ENCODE measurements at places on chromosomes 5 and 9. TPM values are rescaled to one million over a fixed set of nuclear protein-coding genes. Genes with fewer than 3 reads are reported as not detected.

- DNase-seq = no peak
Observed at GRCh38 chr9:87259543-87260518, 237.8 kb upstream of the DAPK1 start.

DNA sequence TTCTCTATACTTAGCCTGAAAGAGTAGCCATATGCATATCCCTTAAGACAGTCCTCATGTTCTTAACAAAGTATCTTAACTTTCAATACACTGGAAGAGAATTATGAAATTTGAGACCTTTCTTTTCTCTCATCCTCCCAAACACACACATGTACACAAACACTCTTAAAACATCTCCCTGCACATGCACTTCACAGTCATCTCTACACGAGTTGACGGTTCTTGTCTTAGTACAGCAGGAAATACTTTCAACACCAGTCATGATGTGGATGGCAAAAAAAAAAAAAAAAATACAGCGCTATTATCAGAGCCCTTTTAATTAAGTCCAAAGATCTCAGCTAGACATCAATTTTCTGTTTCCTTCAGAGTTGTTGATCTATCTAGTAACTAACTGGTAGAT is 43.6 kb upstream of the PCSK1 start:
- no peak for DNase-seq

- DNase-seq = no peak
Observed at GRCh38 chr9:98781588-98782383, 14.6 kb downstream of the ANKS6 start.

SLC36A2 gene
- total RNA-seq = not detected

FBLL1 gene
- 4.5 TPM for total RNA-seq

DNA sequence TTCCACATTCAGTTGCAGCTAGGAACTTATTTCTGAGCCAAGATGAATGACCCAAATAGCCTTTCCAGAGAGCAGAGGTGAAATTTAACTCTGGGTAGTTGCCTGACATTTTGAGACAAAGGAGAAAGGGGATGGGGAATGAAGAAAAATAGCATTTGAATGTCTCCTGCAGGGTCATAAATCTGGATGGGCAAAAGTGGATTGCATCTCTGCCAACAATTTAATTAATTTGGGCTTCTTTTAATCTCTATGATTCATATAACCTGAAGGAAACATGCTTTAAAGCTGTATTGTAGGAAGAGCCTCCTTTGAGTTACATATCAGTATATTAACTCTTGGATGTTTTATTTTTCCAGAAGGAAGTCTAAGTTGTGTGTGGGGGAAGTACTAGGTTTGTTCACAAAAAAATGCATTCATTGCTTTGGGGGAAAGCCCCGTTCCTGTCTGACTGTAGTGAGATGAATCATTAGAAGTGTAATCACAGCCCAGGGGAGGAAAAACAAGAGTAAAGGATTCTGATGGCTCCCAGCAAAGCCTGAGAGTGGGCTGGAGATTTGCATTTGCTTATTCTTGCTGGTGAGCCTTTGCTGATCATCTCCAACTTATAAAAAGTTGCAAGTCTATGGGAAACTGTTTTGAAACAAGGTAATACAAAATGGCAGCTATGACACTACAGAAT is 133.0 kb upstream of the IQGAP2 start:
- DNase-seq = no peak

DMRTA1 gene
- 7.7 TPM for total RNA-seq

DNA sequence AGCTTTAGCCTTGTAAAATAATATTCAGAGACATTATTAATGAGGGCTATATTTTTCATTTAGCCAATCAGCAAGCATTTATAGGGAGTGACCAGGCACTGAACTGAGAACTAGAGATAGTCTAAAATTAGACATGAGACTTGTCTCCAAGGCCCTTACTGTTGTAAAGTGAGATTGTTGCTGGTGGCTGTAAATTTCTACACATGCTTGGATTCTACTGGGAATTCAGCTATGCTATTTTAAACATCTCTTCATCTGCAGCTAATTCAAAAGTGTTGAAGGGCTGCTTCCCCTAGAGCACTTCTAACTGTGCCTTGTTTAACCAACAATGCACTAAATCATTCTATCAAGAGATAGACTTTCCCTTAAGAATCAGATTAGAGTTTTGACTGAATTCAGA is 67.4 kb downstream of the CHSY3 start:
- DNase-seq = no peak

DNA sequence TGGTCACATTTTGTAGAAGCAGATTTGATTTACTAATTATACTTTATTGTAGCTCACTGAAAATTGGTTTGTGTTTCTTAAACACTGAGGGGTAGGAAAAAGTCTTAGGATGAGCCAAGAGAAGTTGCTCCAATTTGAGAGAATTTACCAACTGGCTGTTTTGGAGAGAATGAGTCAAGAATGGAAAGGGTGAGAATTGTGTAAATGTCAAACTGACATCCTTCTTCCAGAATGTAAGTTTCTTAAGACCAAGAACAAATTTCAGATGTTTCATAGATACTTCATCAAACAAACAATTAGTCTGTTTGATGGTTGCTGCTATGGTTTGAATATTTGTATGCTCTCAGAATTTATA is 106.2 kb upstream of the TXNDC8 start:
- no peak for DNase-seq

- no peak for DNase-seq
Observed at GRCh38 chr5:72478276-72478675, 28.9 kb downstream of the ZNF366 start.

FST gene
- total RNA-seq = 2.3 TPM

GRCh38 chr9:116674210-116674980 is 12.7 kb upstream of the TRIM32 start:
- DNase-seq = no peak

DNA sequence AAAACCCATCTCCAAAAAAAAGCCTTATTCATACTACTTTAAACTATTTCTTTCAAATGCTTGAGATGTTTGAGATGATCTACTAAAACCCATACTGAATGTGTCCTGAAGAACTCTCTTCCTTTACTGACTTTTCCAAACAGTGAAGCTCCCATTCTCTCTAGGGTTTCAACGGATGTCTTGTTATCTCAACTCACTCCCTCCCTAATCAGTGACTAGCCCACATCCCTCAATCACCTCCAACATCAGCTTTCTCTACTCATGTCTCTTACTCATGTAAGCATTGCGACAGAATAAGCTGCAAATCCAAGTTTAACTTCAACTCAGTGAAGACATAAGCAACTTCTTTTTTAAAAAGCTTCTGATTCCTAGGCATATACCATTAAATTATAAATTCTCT is 42.1 kb downstream of the WDR41 start:
- no peak for DNase-seq

DNA sequence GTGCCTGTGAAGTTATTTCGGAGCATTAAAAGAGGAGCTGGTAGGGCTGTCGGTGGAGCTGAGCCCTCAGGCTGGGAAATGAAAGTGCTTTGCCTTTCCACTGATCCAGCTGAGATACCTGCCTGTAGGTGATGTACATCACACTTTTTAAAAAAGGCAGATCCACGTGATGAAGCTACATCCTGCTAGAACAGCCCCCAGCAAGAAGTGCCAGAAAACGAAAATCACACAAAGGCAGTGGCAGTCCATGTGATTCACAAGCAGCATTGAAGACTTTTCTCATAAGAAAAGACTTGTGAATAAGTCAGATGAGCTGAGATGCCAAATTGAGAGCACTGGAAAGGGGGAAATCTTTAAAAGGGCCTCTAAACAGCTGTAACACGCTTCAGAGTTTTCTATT is 765.1 kb downstream of the PTPRD start:
- DNase-seq = no peak

DNA sequence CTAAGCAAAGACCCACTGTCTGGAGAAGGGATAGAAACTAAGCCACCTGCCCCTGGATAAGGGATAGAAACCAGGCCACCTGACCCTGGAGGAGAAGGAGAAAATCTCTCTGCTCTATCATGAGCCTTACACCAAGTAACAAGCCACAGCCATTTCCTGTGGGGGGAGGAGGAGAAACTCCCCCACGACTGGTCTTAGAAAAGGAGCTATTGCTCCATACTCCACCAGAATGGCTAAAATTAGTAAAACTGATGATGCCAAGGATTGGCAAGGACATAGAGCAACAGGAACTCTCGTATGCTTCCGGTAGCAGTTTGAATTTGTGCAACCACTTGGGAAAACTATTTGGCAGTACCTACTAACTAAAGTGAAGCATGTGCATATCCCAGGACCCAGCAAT is 70.8 kb downstream of the ACTL7B start:
- DNase-seq = no peak

GRCh38 chr5:2442496-2443354 is 308.8 kb downstream of the IRX2 start:
- DNase-seq = no peak

DNA sequence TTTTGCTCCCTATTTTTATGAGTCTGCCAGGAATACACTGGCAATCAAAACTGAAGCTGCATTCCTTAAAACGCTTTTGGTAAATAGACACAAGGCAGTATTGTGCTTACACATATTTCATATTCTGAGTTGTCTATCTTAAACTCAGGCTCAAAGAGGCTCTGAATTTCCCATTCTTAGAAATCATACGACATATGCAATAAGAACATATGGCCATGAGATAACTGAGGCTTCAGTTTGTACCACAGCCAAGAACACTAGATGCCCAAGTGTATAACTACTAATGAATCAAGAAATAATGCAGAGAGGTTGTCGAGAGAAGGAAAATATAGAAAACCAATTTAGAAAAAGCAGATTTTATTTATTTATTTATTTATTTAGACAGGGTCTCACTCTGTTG is 357.4 kb downstream of the NDUFS4 start:
- no peak for DNase-seq

- no peak for DNase-seq
Observed at GRCh38 chr5:134079748-134080581, 34.5 kb upstream of the TCF7 start.

NEURL1B gene
- total RNA-seq = 4.0 TPM

BAAT gene
- 0.36 TPM for total RNA-seq

PLPP7 gene
- total RNA-seq = 3.6 TPM

DNA sequence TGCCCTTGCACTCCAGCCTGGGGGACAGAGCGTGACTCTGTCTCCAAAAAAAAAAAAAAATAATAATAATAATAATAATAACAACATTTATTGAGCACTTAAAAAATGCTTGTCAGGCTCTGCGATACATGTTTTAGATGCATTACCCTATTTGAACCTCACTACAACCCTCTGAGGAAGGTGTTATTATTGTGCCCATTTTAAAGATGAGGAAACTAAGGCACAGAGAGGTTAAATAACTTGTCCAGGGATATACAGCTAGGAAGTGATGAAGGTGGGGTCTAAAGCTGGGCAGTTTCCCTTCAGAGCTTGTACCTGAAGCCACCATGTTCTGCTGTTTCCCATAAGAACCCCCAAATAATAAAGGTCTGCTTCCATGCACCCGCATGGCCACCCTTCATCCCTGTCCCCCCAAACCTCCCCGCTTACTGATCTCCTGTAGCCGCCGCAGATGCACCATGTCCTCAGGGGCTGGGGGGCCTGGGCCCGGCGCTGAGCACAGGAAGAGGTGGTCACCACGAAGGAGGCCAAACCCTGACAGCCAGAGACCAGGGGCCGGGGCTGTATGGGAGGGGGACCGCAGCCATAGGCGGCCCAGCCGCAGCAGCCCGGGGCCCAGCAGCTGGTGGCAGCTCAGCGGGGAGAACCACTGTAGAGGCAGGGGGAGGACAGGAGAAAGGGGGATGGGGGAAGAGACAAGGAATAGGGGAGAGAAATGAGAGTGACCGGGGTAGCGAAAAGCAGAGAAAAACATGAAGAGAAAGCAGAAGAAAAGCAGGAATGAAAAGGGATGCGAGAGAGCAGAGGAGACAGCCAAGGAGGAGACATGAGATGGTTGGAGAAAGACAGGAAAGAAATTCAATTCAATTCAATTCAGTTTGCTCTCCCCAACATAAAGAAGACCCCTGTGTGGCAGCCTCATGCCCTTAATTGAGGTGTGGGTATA is 15.1 kb upstream of the FCHSD1 start:
- no peak for DNase-seq

DNA sequence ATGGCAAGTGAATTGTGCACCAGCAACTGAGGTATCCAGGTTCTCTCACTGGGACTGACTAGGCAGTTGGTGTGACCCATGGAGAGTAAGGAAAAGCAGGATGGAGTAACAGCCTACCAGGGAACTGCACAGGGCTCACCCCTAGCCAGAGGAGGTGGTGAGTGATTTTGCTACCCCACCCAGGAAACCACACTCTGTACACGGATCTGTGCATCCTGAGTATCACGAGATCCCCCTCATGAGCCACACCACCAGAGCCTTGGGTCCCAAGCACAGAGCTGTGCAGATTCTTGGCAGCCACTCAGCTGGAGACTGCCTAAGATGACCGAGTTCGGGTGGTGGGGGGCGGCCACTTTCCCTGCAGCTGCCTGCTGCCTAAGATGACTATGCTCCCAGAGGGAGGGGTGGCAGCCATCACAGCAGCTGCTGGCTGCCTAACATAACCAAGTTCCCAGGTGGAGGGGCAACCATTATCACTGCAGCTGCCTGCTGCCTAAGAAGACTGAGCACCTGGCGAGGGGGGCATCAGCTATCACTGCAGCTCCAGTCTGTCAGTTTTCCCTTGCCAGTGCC is 48.4 kb upstream of the EFNA5 start:
- no peak for DNase-seq

- DNase-seq = no peak
Observed at GRCh38 chr5:154653764-154654485, 101.3 kb upstream of the LARP1 start.

AFF4 gene
- total RNA-seq = 91.8 TPM

DNA sequence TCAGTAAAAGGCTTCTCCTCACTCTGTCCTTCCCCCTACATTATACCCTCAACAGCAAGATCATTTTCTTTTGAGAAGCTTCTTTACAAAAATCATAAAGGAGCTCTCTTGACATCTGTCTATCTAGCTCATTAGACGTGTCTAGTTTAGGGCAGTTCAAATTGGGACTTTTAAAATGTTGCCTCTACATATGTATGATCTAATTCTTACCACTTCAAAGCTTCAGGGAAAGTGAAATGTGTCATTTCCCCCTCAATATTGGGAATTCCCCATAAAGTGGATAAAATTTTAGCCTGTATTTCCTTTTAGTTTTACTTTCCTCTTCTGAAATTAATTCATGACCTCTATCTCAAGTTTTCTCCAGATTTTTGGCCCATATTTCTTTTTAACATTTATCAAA is 323.7 kb downstream of the ARRDC3 start:
- no peak for DNase-seq

DNA sequence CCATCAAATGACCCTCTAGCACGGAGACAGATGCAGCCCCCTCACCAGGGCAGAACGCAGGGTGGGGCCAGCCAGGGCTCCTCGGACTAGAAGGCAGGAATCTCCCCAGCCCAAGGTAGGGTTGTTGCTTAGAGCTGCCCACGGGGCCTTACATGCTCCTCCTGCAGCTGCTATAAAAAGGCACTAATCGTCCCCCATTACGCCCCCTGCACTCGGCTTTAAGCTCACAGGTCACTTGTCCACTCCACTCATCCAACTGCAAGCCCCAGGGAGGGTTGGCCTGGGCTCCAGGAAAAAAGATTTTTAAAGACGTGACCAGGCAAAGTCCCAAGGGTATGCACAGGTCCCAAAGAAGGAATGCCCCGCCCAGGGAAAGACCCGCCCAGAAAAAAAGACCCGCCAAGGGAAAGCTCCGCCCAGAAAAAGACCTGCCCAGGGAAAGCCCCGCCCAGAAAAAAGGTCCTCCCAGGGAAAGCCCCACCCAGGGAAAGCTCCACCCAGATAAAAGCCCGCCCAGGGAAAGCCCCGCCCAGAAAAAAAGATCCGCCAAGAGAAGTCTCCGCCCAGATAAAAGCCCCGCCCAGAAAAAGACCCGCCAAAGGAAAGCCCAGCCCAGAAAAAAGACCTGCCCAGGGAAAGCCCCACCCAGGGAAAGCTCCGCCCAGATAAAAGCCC is 11.1 kb downstream of the GRIN1 start:
- DNase-seq = no peak

Measured in progenitor cell of endocrine pancreas (in vitro differentiated cells).